Large intestine (tissue), 12 donors: ENCODE measurements at places on chromosomes 7 and 10. TPM values are rescaled to one million over a fixed set of nuclear protein-coding genes. Genes with fewer than 3 reads are reported as not detected.

DNA sequence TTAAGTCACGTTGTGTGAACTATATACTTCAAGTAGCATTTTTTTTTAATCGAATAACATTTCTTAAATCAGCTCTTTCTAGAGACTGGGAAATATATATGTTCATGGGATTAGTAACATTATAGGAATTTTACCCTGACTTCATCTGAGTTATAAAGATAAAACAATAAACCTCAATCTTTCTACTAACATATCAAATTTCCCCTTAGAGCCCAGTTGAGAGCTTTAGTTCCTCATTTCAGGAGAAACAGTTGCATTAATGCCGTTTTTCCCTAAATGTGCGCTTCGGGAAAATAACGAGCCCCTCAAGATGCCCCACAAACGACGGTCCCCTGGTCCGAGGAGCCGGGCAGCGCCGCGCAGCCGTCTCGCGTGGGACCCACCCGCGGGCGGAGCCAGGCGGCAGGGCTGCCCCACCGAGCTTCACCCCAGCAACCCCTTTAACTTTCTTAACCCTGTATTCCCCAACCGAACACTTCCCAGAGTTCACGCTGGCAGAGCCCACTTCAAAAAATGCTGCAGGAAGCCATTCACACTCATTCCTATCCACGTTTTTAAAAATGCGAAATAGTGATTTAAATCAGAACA lies 152.5 kb upstream of the YAE1 start:
- no peak for DNase-seq

GRCh38 chr10:99389729-99390480 lies 40.5 kb downstream of the GOT1 start:
- no peak for DNase-seq

GRCh38 chr10:85532773-85533172 lies 833.8 kb downstream of the GRID1 start:
- no peak for DNase-seq

- no peak for DNase-seq
These were observed 5.5 kb downstream of the PRKAR2B start for GRCh38 chr7:107049971-107050532.

DNA sequence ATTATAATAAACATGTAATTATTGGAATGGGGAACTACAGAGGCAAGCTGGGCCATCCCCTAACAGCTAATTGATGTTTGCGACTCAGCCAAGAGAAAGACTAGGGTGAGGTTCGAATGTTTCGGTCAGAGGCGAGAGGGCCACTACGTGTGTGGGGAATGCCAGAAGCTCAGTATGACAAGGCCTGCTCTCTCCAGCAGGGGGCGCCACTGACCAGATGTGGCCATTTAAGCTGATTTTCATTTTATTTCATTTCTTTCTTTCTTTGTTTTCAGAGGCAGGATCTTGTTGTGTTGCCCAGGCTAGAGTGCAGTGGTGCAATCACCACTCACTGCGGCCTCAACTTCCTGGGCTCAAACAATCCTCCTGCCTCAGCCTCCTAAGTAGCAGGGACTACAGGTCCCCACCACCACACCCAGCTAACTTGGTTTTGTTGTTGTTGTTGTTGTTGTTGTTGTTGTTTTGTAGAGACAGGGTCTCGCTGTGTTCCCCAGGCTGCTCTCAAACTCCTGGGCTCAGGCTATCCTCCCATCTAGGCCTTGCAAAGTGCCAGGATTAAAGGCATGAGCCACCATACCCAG lies 38.1 kb downstream of the TMEM130 start:
- no peak for DNase-seq

- peak; percentile 79 for DNase-seq
These were observed 16.1 kb downstream of the OGDH start for GRCh38 chr7:44622342-44623151.

DNA sequence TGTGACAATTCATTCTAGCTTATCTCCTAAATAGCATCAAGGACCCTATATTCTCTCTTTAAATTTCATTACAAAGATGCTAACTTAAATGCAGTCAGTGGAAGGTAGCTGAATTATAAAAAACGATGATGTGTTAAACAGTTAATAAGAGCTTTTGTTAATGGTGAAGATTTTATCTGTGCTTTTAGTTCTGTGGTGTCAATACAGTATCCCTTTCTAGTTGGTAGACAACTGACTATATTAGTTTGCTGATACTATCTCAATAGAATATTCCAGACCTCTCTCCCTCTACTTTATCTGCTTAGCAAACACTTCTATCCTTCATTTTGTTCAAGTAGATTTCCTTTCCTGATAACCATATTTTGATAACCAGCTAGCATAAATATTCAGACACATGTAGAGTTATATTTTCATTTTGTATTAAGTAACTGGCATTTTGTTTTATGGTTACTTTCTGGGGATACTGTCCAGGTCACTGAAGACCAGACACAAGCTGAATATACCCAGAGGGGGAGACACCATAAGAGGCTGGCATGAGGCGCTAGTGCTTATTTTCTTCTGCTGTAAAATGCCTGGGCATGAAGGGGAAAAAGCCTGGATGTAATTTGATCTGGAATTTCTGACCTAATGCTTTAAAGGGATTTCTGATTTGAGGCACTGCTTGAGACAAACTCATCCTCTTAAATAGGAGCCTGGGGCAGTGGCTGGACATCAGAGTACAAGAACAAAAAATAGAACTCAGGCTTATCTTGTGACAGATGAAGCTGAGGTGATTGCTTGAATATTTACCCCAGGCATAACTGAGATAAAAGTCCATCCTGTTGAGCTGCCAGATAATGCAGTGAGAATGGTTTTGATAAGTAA lies 197.5 kb downstream of the MALRD1 start:
- DNase-seq, result no peak

GRCh38 chr7:37738321-37738720 lies 54.8 kb downstream of the GPR141 start:
- no peak for DNase-seq

DNA sequence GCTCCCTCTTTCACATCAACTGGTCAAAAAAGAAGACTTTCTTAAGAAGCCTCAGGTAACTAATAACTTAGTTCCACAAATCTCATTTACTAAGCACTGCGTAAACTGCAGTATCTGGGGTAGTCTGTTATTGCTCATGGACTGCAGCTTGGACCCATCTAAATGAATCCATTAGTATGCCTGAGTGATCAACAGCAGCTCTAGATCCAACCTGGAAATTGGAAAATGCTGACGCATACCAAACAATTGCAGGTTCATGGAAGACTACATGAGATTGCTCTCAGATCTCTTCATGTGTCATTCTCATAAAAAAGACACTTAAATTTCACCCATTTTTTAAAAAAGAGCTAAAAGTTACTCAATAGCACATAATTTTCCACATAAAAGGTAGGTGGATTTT lies 121.6 kb downstream of the IDE start:
- no peak for DNase-seq

GRCh38 chr10:57897611-57898010 lies 370.1 kb downstream of the IPMK start:
- DNase-seq, result no peak

GRCh38 chr7:142784716-142785115 lies 13.9 kb downstream of the PRSS2 start:
- no peak for DNase-seq

GRCh38 chr10:80598084-80598798 lies 60.5 kb downstream of the SH2D4B start:
- DNase-seq, result no peak

PSTK gene
- polyA plus RNA-seq, result 6.8 TPM

- no peak for DNase-seq
These were observed 171.1 kb downstream of the GLI3 start for GRCh38 chr7:42065942-42066341.

SLC26A3 gene
- 176 TPM for polyA plus RNA-seq

PTPRE gene
- 21.6 TPM for polyA plus RNA-seq

DNA sequence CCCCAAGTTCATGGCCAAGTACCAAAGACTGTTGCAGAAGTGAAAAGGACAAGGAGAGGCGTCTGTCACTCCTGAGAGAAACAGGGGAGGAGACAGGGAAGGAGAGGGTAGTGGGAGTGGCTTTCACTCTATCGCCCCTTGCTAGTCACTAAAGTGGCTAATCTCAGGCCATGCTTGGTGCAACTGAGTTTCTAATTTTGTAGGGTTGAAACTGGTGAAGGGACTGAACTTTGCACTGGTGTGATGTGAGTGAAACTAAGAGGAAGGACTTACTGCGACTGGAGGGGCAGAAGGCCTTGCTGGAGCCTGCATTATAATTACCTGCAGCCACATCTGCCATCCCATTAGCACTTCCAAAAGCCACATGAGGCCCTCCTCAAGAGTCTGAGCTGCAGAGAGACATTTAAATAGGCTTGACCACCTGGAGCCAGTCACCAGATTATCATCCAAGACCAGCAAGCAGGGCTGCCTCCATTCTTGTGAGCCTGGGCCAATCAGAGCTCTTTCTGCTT lies 107.2 kb upstream of the EEPD1 start:
- DNase-seq, result no peak

SH2D4B gene
- 0.01 TPM for polyA plus RNA-seq

PAX4 gene
- 2.8 TPM for polyA plus RNA-seq

ANLN gene
- polyA plus RNA-seq, result 19.4 TPM

DNA sequence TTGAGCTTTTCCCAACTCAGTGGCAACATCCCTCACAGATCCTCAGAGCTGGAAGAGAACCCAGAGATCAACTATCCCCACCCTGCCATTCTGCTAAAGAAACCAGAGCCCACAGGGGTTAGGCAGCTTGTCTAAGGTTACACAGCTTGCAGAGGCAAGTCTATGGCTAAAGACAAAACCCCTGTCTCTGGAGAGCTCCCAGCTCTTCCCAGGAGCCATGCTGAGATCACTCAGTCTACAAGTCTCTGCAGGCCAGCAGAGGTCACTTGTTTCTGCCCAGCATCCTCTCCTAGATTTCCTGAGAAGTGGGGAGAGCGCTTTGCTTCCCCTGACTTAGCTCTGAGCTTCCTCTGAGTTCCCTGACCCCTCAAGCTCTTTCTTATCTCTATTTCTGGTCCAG lies 28.5 kb upstream of the LOXL4 start:
- DNase-seq, result no peak

ZKSCAN1 gene
- 45.6 TPM for polyA plus RNA-seq

DPYSL4 gene
- 4.6 TPM for polyA plus RNA-seq

PIP gene
- not detected for polyA plus RNA-seq

UCMA gene
- not detected for polyA plus RNA-seq

DNA sequence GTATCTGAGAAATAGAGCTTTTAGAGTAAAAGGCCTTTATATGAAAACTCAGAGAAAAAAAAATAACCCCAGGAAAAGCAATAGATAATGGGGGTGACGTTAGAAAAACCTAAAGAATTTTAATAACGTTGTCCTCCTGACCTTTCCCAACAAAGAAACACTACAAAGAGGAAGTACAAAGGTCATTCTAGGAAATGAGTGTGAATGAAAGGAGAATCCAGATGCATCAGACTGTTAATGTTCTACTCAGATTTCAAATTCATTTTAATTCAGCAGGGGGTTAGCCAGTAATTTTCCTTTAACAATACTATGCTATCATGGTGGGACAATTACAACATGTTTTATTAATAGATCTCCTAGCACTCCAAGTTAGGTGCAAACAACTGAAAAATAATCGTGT lies 73.8 kb upstream of the CDK1 start:
- DNase-seq, result peak; percentile 75

- DNase-seq, result no peak
These were observed 392.9 kb downstream of the KCNMA1 start for GRCh38 chr10:77244746-77245145.

GRCh38 chr7:47757921-47758411 lies 176.1 kb upstream of the TNS3 start:
- no peak for DNase-seq

GRCh38 chr7:128236924-128237586 lies 4.0 kb upstream of the LEP start:
- no peak for DNase-seq

ASIC3 gene
- 6.9 TPM for polyA plus RNA-seq

- no peak for DNase-seq
These were observed 48.3 kb upstream of the HHEX start for GRCh38 chr10:92641492-92641891.

- DNase-seq, result no peak
These were observed 4.6 kb downstream of the SH2B2 start for GRCh38 chr7:102291056-102291915.

GRCh38 chr10:116868722-116869121 lies 19.4 kb downstream of the ENO4 start:
- DNase-seq, result no peak

DNA sequence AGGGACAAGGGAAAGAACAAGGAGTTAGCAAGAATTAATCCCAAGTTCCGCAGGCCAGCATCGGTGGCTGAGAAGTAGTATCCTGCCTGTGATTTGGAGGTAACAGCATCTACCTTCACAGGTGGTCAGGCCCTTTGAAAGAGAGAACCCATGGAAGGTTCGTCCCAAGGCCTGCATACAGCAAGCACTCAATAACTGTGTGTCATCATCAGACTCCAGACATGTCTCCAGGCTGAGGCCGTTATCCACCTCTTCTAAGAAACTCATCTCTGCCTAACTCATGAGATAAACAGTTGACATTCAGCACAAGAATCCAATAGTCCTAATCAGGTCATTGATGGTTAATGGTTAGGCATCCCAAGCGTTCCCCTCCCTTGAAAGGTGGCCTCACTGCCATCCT lies 45.0 kb downstream of the CTBP2 start:
- no peak for DNase-seq

FGFR2 gene
- 23.6 TPM for polyA plus RNA-seq

GRCh38 chr7:116797612-116798011 lies 64.8 kb upstream of the CAPZA2 start:
- peak; percentile 91 for DNase-seq

DNA sequence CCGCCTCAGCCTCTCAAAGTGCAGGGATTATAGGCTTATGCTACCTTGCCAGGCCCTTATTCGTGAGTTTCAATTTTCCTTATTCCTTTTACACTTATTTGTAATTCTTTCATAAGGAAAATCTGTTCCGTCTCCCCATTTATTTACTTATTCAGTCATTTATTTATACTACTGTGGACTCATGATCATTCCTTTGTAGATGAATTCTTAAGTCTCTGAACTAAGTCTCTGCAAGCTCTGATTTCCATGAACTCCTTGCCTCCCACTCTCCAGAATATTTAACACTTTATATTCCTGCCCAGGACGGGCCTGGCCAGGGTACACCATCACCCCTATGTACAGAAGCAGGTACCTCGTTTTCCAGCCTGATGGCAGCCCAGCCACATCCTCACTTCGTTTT lies 39.4 kb downstream of the PFKFB3 start:
- no peak for DNase-seq

DNA sequence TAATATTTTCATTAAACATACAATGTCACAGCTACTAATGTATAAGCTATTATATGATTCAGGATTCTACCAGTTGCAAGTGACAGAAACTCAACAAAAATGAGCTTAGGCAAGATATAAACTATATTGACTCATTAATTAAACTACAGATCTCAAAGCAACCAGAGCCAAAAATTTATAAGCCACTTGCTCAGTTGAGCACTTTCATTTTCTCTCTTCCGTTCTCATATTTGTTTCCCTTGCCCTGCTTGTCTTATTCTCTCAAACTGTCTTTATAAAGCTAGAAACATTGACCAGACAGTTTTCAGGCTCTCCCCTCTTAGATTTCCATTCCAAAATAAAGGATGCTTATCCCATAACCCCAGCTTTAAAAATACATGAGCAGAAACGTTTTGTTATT lies 60.2 kb upstream of the DGKB start:
- DNase-seq, result no peak

DNA sequence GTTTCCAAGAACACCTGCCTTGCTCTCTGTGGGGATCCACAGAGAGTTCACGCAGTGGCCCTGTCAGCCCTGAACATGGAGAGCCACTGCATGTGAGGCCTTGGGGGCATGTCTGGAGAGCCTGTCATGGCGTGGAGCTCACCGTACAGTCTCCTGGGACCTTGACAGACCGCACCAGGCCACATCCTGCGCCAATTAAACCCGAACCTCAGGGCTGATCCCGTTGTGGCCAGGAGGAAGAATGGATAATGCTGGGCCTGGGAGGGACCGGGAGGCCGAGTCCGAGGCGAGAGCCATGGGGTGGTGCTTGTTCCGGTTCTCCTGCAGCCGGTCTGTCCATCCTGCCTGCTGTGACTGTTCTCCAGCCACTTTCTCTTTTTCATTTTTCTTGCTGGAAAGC lies 68.7 kb downstream of the DNAJB6 start:
- DNase-seq, result no peak
